ENCODE measurements at places on chromosomes 11 and 22.

GRCh38 chr11:70146895-70147520 is 56.1 kb upstream of the FADD start:
- no peak for DNase-seq

GRCh38 chr22:47604563-47604962 is 842.1 kb downstream of the TBC1D22A start:
- no peak for DNase-seq

DNA sequence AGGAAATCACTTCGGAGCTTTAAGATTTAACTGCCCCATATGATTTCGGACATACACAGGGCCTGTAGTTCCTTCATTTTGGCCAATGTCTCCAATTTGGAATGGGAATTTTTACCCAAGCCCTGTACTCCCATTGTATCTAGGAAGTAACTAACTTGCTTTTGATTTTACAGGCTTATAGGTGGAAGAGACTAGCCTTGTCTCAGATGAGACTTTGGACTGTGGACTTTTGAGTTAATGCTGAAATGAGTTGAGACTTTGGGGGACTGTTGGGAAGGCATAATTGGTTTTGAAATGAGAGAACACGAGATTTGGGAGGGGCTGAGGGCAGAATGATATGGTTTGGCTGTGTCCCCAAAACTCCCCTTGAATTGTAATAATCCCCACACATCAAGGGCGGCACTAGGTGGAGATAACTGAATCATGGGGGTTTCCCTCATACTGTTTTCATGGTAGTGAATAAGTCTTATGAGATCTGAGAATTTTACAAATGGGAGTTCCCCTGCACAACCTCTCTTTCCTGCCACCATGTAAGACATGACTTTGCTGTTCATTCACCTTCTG is 130.5 kb downstream of the LARGE1 start:
- no peak for DNase-seq

- DNase-seq, result peak; percentile 29
Measured at GRCh38 chr22:37848587-37849088, 581 bp upstream of the EIF3L start.

GRCh38 chr11:131470216-131470925 is 100.0 kb downstream of the NTM start:
- no peak for DNase-seq

GRCh38 chr11:119722281-119722794 is 6.7 kb downstream of the NECTIN1 start:
- no peak for DNase-seq

DNA sequence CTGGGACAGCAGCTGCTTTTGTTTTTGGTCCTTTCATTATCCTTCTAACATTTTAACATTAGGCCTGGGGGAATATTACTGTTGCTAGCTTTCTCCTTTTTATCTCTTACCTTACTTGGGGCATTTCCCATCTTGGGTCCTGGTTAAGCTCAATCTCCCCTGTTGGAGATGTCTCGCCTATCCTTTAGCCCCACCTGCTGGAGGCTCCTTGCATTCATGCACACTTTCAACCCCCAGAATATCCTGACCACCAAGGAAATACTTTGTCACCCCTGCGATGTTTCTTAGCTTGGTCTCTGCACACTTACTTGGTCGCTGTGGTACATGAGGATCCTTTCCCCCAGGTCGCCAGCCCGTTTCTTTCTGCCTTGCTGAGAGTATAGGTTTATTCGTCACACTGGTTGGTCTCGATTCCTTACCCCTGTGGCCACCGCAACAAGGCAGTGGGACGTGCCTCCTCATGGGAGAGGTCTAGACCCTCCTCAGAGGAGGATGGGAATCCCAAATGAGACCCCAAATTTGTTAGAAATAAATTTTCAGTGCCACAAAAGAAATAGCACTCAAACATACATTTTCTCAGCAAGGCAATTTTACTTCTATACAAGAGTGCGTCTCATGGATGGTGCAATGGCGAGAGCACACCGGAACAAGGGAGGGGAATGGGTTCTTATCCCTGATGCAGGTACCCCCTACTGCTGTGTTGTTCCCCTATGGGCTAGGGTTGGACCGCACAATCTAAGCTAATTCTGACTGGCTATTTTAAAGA is 5.4 kb upstream of the TXN2 start:
- peak; percentile 62 for DNase-seq

GRCh38 chr11:26622181-26622580 is 50.1 kb upstream of the MUC15 start:
- no peak for DNase-seq

GRCh38 chr11:748007-748359 is 719 bp downstream of the TALDO1 start:
- DNase-seq, result no peak

DNA sequence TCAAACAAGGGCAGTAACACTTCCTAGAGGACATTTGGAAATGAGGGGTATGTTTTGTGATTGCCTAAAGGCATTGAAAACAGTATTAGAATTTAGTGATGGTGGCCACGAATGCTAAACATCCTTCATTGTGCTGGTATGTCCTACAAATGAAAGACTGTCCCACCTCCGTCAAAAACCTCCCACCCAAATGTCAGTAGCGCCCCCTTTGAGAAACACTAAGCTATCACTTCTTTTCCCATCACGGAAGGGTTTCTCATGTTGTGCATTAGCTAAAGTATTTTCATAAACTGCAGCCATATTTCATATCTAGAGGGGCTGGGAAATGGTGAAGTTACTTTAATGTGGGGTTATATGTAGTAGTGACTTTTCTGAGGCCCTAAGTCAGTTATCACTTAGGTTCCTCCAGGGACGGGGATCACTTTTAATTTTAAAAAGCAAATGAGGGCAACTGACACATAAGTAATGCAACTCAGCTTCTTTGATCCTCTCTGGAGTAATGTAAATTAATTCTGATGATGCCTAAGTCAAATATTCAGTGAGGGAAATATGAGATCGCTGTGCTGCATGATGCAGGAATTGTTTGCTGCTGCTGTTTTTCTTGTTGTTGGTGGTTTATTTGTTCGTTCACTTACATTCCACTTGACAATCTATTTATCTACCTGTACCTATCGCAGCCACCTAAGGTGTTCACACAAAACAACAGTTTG is 1403.4 kb upstream of the TENM4 start:
- DNase-seq, result no peak

- no peak for DNase-seq
Measured at GRCh38 chr11:46755962-46756361, 36.9 kb downstream of the F2 start.

GRCh38 chr22:42194953-42195352 is 64.3 kb upstream of the CYP2D6 start:
- DNase-seq, result no peak

DNA sequence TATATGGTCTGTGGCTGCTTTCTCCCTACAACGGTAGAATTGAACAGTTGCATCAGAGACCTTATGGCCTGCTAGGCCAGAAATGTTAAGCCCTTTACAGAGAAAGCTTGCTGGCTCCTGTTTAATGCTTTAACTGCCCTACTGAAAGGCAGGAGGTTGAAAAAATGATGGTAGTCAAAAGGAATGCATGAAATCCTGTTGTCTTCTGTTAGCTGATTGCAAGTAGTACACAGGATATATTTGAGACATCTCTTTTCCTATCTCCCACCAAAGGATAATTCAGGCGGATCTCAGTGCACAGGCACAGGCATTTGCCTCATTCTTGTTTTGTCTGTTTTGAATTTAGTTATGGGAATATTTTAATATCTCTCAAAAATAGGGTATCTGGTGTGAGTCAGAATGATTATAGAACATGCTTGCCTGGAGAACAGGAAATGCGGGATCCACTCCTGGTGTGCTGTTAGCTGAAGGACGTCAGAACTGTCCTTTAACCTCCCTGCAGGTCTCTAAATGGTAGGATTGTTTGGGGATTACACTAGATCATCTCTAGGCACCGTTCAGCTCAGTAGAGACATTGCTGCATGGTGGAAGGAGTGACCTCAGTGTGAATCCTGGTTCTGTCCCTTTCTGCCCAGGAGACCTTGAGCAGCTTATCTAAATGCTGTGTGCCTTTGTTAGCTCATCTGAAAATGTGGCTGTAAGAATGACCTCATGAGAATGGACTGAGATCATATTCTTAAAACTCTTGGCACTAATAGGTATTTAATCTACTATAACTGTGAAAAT is 49.5 kb downstream of the PACS1 start:
- DNase-seq, result no peak

DNA sequence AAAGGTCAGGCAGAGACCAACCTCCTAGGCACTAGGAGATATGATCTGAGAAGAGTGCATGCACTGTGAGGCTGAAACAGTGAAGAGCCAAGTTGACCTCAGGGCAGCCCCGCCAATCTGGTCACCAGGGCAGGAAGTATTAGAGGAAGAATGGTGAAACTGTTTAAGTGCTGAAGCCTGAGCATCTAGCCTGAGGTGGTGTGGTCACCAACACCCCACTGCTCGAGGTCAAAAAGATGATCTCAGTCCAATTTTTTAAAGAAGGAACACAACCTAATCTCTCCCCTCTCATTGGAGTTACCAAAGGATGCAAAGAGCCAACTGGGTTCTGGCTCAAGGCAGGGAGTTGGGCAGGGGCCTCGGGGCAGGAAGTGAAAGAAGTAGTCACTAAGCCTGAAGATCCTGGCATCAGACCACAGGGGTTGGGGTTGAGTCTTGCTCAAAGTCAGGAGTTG is 4.0 kb downstream of the APBB1 start:
- no peak for DNase-seq

- no peak for DNase-seq
Measured at GRCh38 chr11:35316161-35316560, 103.2 kb downstream of the SLC1A2 start.

DNA sequence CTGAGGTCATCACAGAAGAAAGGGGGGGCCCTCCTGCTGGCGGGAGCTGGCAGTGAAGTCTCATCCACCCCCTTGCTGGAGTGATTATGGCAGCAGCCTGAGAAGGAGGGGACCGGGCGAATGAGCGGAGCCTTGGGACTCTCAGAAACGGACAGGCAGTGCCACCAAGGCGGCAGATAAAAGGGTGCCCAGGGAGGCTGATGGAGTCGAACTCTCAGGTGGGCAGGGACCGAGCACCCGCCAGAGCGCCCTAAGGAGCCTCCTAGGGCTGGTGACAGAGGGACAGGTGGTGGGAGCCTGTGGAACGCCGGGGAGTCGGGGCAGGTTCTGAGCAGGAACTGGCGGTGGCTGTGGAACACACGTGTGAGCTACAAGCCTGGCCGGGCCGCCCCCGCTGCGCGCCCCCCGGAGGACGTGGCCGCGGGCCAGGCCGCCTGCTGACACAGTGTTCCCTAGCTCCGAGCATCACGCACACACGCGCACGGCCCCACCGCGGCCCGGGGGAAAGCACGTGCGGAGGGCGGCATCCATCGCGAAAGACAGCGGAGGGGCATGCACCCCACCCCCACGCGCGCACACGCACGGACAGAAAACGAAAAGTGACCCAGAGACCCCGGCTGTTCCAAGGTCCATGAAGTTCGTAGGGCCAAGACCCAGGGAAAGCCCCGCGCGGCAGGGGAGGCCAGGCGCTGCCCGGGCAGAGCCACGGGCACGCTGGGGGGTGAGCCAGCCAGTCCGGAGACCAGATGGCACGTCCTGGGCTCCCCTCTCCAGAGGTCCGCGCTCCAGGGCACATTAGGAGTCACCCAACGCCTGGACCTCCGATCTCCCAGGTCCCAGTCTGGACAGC is 1.0 kb downstream of the VWCE start:
- DNase-seq, result no peak

DNA sequence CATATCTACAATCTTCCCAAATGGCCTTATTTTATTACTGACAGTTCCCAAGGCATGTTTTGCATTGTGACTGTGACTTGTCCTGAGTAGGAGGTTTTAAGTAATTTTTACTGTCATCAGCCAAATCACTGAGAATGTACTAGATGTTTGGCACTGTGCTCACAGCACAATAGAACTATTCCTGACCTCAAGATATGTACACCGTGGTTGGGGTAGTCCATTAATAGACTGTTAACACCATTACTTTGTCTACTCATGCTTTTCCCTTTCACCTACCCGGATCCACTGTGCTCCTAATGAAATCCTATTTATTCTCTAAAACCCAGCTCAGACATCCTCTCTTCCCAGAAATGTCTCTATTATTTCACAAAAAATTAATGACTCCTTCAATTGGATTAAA is 168.7 kb upstream of the TENM4 start:
- DNase-seq, result no peak

GRCh38 chr11:2194877-2195755 is 23.5 kb upstream of the TH start:
- DNase-seq, result peak; percentile 52

- DNase-seq, result peak; percentile 77
Measured at GRCh38 chr11:67438158-67438902, 848 bp upstream of the PTPRCAP start.

GRCh38 chr11:118497831-118498230 is 29.4 kb upstream of the TTC36 start:
- DNase-seq, result no peak

- no peak for DNase-seq
Measured at GRCh38 chr22:43402128-43402527, 9.7 kb upstream of the MPPED1 start.

- DNase-seq, result no peak
Measured at GRCh38 chr22:43173976-43174720, 12.8 kb downstream of the TTLL12 start.

- no peak for DNase-seq
Measured at GRCh38 chr22:37739035-37739434, 42.2 kb downstream of the TRIOBP start.

DNA sequence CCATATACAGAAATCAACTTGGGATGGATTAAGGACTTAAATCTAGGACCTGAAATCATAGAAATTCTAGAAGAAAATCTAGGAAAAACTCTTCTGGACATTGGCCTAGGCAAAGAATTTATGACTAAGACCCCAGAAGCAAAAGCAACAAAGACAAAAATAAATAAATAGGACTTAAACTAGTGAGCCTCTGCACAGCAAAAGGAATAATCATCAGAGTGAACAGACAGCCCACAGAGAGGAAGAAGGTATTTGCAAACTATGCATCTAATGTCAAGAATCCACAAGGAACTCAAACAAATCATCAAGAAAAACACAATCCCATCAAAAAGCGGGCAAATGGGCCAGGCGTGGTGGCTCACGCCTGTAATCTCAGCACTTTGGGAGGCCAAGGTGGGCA is 32.4 kb downstream of the TTC28 start:
- DNase-seq, result no peak

GRCh38 chr11:106920899-106921509 is 97.3 kb downstream of the GUCY1A2 start:
- no peak for DNase-seq

GRCh38 chr11:2528301-2529050 is 83.7 kb downstream of the KCNQ1 start:
- no peak for DNase-seq

- DNase-seq, result no peak
Measured at GRCh38 chr11:129192150-129192549, at the start of gene ARHGAP32. ARHGAP32 (minus strand) TSS chr11:129192325; CDS start chr11:129192198, 127 bp downstream.

DNA sequence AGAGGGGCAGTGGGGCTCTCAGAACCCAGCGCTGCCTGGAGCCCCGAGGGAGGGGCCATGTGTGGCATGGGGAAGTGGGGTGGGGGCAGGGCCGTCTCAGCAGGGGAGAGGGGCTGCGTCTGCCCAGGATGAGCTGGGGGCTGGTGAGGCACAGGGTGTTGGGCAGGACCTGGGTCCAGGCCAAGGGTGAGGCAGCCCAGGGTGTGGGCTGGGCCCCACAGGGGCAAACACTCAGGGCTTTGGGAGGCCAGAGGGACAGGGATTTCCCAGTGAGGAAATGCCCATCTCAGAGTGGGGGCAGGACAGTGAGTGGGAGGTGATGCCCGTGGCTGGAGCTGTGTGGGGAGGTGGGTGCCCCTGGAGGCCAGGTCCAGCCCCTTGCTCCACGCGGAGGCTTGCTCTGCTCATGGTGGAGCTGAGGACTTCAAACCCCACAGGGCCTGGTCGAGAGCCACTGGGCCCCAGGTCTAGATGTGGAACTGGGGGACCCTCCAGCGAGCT is 5.4 kb downstream of the PLXNB2 start:
- DNase-seq, result no peak

GRCh38 chr11:132904607-132905006 is 627.7 kb downstream of the OPCML start:
- DNase-seq, result no peak

Measured in CD4-positive, alpha-beta T cell treated with Interleukin-1 beta for 1 hour (primary cell).